ENCODE measurements at places on chromosomes 11 and 22.

- no peak for DNase-seq
These were observed 47.7 kb upstream of the ANO1 start for GRCh38 chr11:70030412-70030811.

DNA sequence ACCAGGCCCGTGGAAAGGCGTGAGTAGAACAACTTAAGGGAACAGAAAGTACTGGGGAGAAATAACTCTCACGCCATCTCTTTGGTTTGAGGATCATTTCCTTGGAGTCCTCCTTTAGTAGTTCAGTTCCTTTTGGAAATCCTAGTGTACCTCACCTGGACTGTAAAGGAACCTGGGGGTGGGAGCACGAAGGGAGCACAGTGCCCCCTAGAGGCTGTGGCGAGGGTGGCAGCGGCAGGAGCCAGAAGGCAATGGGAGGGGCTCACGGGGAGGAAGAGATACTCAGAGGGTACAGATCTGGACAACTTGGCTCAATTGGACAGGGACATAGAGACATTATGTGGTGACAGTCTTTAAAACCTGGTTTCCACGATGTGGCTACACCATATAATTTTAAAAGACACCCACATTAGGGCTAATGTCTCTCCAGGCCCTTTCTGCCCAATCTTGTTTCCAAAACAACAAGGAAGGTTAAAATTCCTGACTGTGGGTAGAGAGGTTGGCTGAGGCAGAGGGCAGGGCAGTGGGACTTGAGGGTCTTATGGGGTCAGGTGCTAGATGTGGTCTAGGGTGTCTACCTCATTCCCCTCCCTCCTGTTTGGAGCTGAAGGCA, 87.0 kb downstream of the CSNK2A3 start:
- DNase-seq = peak; percentile 28

GRCh38 chr11:18632841-18633240, 1.3 kb downstream of the SPTY2D1 start:
- no peak for DNase-seq

- no peak for DNase-seq
These were observed 2.6 kb downstream of the VSIG10L2 start for GRCh38 chr11:125948278-125949051.

DNA sequence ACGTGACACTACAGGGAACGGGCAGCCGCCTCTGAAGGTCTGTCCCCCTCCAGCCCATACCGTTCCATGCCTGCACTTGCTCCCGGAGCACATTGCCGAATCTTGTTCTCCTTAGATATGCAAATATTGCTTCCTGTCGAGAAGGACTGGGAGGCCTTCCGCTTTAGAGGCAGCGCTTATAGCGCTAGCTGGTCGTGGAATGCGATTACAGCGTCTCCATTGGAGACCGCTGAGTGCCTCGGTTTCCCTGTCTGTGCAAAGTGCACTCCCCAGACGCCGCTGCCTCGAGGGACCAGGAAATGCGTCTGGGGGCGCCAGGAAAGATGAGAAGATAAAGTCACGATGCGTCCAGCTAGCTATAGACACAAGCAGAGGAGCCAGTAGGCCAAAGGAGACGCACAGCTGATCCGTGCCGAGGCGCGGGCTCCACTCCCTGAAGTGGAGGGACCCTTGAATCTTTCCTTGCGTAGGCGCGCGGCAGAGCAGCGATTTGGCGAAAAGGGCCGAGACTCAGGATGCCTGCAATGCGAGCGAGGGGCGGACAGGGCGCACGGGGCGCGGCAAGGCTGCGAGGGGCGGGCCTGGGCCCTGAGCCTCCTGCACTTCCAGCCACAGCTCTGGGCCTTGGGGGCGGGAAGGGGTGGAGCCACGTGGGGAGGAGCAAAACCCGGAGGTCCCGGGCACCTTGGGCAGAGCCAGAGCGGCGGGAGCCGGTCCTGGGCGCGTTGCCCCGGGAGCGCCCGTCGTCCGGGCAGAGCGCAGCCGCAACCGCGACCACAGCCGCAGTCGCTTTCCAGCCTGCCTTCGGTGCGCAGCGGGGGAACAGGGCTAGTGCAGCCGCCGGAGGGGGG, at the start of gene RASSF10:
Gene RASSF10, plus strand, starts transcription at position 692 of the 851 bp plus-strand sequence. CDS start 261 bp downstream, outside the sequence.
- DNase-seq = no peak

- no peak for DNase-seq
These were observed 35.1 kb upstream of the CYP2R1 start for GRCh38 chr11:14927146-14927545.

Measured in Panc1 (cell line).